ENCODE measurements at places on chromosomes 7 and 10.

- DNase-seq = no peak
These were observed 381.8 kb downstream of the TCERG1L start for GRCh38 chr10:130929422-130930325.

DNA sequence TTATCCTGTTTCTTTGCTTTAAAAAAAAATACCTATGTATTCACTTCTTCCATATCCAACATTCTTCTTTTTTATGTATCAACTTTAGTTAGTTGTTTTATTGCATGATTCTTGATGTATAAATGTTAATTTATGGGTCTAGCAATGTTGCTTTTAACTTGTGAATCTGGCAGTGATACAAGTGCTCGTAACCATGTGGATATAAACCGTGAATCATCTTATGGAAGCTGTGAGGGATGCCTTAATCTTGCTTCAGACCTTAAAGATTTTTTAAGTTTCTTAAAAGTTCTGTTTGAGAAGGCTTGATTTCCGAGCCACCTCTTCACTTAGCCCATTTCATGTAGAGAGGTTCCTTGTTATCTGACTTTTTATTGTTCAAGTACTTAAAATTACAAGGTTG, 25.9 kb downstream of the HELLS start:
- no peak for DNase-seq

DNA sequence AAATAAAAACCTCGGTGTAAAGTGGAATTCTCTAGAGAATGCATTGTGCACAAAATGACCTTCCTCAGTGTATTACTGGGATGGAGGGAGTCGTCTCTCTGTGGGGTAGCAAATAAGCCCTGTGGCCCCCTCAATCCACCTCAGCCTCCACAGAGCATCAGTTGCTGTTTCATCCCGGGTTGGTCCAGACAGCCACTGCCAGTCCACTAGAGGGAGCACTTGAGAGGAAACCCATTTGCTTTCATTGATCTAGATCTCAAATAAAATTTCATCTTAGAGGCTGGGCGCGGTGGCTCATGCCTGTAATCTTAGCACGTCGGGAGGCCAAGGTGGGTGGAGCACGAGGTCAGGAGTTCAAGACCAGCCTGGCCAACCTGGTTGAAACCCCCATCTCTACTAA, 1128.7 kb downstream of the CNTNAP2 start:
- DNase-seq = no peak

GRCh38 chr10:8283986-8284385, 229.5 kb downstream of the GATA3 start:
- no peak for DNase-seq

GRCh38 chr7:28299556-28299955, 112.8 kb upstream of the CREB5 start:
- no peak for DNase-seq

GRCh38 chr7:10239695-10240345, 733.9 kb upstream of the PHF14 start:
- no peak for DNase-seq

DNA sequence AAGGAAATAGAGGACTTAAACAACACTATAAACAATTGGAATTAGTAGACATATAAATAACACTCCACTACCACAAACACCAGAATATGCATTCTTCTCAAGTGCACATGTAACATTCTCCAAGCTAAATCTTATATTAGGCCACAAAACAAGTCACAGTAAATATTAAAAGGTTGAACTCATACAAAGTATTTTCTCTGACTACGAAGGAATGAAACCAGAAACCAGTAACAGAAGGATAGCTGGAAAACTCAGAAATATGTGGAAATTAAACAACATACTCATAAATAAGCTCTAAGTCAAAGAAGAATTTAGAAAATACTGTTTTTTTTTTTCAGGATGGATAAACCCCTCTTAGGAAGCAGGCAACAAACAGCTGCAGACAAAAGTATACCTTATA, 77.4 kb upstream of the IGFBP3 start:
- no peak for DNase-seq

DNA sequence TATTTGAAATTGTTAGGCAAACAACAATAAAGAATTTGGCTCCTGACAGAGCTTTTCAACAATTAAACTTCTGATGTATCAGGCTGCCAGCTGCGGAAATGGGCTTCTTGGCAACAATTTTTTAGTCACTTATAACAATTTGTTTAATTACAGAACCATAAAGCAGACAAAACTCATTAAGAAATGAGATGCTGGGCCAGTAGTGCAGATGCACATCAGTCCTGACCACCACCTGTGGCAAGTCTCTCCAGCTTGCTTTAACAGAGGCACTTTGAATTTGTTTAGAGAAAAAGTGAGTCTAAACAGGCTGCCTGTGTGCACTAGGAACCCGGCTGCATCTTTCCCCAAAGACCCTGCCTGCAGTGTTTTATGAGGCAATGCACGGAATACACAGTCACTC, 1124.4 kb downstream of the NXPH1 start:
- no peak for DNase-seq

GRCh38 chr10:50316174-50316573, 64.9 kb upstream of the ASAH2 start:
- no peak for DNase-seq

- no peak for DNase-seq
These were observed 10.4 kb upstream of the PCGF5 start for GRCh38 chr10:91210014-91210413.

- no peak for DNase-seq
These were observed 96.3 kb upstream of the PRR15 start for GRCh38 chr7:29467193-29467926.

DNA sequence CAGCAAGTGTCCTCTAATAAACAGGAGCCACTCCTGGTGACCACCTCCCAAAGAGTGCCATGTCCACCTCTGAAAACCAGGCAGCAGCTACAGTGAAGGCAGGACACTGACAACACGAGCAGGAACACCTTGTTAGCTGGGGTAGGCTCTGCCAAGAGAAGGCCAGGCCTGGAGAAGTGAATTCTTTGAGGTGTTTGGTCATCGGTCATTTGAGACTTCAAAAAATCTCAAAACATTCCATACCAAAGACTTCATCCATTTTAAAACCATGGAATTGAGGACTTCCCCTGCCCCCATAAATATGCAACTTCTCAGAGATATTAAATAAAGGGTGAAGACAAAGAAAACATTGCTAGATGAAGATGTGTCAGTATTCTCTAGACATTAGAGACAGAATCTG, 28.4 kb upstream of the OPALIN start:
- no peak for DNase-seq

DNA sequence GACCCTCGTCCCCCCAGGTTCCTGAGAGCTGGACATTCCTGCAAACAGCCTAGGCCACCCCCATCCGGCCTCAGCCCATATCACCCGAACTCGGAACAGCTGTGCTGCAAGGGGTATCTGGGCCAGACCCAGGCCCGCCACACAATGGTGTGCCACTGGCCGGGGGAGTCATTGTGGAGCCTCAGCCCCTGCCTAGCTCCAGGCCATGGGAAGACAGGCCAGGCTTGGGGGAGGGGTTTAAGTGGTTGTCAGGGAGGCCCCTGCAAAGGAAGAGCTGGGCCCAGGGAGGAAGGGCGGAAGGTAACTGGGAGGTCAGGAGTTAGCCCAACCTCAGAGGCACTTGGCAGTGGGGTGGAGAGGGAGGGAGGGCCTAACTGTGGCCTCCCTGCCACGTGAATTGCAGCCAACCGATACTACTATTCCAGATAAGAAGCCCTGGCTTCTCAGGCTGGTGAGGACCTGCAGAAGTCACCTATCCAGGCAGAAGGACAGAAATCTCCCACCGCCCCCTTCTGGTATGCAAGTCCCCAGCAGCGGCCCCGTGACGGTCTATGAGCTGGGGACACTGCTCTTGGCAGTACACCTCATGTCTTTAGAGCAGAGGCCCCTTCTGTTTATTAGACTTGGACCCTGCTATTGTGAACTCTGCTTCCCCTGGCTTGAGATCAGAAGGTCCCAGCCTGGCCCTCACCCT, 26.8 kb downstream of the VSIR start:
- no peak for DNase-seq

GRCh38 chr10:113399065-113399464, 153.8 kb upstream of the HABP2 start:
- no peak for DNase-seq

GRCh38 chr7:6934981-6935380, 108.9 kb upstream of the CCZ1B start:
- DNase-seq = no peak

DNA sequence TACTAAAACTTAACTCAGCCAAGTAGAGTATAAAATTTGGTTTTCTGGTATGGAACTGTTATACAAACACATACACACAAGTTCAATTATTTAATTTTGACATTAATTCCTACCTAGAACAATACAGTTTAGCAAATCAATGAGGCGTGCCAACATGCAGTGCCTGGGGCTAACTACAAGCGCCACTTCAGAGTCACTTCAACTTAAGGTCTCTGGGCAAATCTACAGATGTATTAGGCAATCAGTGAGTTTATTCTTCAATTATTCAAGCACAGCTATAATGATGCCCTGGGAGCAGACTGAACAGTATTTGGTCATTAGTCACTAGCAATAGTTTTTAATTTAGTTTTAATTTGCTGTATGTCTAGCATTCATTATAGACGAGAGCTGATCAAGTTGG, 51.6 kb downstream of the HIBADH start:
- DNase-seq = no peak

GRCh38 chr10:31650010-31650409, 278.6 kb downstream of the ARHGAP12 start:
- no peak for DNase-seq

DNA sequence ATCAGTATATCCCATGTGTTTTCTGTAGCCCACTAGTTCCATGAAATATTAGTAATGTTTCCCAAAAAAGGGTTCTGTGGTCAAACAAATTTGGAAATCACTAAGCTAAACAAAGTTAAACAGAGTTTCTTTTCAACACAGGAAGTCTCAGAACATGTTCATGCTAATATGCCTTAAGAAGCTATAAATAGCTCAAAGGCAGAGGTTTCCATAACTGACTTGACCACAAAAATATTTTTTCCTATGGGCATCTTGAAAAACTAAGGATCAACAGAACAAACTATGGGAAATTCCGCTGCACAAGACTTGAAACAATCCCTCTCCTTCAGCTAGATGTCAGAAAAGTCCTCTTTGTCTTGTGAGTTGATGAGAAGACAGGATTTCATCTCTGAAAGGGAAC, 59.7 kb downstream of the SEM1 start:
- DNase-seq = no peak

- no peak for DNase-seq
These were observed 159.5 kb upstream of the AGR3 start for GRCh38 chr7:17041324-17041723.

GRCh38 chr10:11024596-11024995, 6.9 kb downstream of the CELF2 start:
- no peak for DNase-seq

DNA sequence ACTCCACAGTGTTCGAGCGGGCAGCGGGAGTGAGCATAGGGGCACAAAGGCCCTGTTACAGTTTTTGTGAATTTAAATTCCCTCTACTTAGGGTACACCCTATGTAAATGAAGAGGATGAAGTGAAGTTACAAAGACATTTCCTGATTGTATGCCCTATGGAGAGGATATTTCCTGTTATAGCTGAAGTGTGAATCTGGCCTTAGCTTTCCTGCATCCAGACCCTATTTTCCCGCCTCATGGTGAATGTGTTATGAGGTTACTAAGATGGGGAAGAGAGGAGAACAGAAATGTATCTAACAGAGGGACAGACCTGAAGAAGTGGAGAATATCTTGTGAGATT, 37.8 kb upstream of the COMMD3 start:
- DNase-seq = no peak

- DNase-seq = no peak
These were observed 2.9 kb downstream of the SFXN4 start for GRCh38 chr10:119162452-119163092.

- DNase-seq = no peak
These were observed 22.6 kb downstream of the HERC4 start for GRCh38 chr10:68052463-68052862.
